Esophagus squamous epithelium (tissue), 5 donors: ENCODE measurements at places on chromosomes 13 and 19.

DNA sequence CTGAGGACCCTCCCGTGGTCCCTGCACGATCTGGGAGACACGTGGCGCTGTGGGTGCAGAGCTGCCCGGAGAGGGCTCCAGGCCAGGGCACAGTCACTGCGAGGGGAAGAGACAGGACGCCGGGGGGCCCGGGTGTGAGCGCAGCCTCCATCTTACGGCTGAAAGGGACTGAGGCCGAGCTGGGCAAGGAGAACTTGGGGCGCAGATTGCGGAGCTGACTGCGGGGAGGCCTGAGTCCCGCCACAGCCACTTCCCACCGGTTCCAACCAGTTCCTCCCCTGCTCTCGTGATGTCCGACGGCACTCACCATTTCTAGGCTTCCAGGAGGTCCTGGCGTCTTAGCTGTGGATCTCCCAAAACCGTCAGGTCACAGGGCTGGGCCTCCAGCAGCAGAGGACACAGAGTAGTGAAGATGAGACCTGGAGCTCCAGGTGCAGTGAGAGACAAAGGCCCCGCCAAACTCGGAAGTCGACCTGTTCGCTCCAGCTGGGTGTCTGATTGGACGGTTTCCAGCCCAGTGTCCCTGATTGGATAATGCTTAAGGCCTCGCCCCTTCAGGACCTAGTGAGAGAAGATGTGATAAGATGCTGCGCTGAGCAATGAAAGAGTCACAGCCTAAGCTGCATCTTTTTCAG lies 4.8 kb upstream of the ZNF253 start:
- DNase-seq: no peak

DNA sequence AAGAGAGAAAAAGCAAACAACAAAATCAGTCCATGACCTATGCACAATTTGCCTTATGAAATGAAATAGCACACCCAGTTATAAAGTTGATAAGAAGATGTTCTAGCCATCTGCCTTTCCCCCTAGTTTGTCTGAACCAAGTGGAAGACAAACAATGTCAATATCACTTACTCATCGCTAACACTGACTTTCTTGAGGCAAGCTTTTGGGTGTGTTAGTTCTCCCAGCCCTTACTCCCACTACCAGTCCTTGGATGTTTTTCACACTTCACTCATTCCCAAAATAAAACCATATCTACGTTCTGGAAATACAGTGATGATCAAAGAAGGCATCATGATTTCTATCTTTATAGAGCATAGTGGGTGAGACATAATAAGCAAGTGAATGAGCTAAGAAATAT lies 393.8 kb downstream of the PCDH20 start:
- DNase-seq: no peak

DNA sequence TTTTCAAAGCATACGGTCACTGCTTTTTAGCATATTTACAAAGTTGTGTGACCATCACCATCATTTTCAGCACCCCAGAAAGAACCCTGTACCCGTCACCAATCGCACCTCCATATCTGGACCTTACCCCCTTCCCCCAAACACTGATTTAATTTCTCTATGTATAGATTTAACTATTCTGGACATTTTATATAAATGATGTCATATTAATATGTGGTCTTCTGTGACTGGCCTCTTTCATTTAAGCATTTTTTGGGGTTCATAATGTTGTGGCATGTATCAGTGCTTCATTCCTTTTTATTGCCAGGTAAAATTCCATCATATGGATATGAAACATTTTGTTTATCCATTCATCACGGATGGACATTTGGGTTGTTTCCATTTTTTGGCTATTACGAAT lies 74.0 kb downstream of the TBC1D4 start:
- DNase-seq: no peak

DNA sequence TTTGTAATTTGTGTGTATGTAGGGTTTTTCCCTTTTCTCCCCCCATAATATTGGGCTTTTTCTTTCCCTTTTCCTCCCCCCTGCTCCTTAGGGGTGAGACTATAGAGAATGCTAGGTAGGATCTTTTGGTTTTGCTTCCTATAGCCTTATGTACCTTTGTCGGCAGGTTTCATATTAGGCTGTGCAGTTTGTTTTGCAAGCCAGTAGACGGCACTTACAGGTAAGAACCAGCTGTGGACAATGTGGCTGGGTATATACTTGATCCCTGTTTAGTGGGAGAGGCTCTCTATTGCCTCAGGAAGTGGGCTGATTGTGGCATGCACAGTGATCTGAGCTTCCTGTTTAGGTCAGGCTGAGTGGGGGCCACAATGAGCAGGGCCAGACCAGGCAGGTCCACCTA lies 359.2 kb upstream of the OBI1 start:
- DNase-seq: no peak

DNA sequence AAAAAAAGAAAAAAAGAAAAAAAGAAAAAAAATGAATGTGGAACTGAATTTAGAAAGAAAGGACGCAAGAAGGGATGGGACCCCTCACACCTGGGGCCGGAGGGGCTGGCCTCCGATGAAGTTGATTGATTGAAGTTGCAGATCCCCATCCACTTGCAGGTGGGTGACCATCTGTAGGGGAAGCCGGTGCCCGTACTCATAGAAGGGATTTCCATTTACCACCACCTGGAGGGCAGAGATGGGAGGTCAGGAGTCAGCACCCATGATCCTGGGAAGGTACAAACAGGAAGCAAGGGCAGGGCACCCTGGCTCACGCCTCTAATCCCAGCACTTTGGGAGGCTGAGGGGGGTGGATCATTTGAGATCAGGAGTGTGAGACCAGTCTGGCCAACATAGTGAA lies 6.4 kb downstream of the LGALS4 start:
- DNase-seq: no peak

DNA sequence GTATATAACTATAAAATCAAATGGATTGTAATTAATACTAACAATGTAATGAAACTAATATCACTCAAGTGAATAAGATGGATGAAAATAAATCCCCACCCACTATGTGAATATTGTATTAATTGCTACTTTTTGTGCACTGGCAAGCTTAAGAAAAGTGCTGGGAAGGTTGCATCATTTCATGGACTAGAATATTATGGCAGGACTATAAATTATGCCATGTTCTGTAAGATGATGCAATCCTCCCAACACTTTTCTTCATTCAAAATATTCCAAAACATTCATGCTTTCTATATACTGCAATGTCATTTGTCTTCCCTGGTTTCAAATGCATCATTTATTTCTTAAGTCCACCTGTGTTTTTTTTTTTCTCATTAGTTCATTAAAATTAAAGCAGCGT lies 457.6 kb upstream of the GPC6 start:
- no peak for DNase-seq

GRCh38 chr19:15923702-15924101 lies 10.6 kb downstream of the CYP4F11 start:
- no peak for DNase-seq

DNA sequence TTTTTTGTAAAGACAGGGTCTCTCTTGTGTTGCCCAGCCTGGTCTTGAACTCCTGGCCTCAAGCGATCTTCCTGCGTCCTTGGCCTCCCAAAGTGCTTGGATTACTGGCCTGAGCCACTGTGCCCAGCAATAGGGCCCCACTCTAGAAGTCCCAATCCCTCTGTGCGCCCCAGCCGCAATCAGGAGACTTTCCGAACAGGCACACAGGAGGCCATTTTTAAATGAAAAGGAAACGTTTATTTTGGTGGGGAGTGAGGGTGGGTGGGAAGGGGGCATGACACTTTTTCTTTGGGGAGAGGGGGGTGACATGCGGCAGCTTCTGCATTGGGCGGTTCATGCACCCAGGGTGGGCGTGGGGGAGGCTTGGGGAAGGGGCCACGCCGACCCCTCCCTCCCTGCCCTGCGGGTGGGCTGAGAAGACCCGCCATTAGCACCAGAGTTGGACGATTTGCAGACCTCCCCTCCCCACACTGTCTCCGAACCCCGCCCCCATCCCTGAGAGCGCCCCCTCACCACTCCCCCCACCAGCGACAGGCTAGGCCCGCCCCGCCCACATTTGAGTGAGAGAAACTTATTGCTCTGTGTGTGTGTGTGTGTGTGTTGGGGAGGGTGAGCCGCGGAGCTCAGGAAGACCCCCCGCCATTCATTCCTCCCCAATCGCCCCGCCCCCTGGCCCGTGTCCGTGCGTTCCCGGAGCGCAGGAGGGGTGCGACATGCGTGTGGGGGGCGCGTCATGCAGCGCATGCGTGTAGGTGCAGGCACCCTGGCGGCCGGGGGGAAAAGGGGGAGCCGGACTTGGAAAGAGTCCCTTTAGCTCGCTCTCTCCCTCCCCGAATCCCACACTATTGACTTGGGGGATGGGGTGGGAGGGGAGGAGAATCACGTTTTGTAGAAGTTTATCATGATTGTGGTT lies 17.2 kb downstream of the KCNC3 start:
- DNase-seq: no peak

- no peak for DNase-seq
Measured at GRCh38 chr13:93183302-93183701, 43.3 kb upstream of the GPC6 start.

DNA sequence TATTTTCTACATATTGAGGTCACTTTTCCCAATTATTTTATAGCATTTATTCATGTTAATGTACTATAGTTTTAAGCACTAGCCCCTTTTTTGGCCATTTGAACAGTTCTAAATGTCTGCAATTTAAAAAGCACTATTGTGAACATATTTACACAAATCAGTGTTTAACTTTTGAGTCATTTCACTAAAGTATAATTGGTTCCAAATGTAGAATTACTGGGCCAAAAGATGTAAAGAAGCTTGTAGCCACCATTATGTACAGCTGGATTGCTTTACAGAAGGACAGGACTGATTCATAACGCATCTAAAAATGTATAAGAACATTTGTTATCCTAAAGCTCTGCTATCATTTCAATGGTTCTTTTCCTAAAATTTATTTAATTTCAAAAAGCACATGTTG lies 16.6 kb upstream of the ATP12A start:
- DNase-seq: no peak

DNA sequence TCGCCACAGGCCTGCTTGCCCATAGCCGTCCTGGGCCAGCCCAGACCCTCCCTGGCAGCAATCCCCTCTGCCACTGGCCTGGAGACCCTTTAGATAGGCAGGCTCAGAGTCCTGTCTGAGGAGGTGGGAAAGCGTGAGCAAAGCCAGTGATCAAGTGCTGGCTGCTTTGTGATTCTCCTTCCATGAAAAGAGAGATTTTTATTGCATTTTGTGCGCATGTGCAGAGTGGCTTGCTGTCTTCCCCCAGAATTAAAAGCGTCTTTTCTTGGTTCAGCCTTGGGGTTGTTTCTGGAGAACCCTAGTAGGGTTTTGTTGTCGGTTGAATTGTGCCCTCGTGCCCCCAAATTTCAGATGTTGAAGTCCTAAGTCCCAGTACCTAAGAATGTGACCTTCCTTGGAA lies 44.9 kb upstream of the DCT start:
- no peak for DNase-seq

DNA sequence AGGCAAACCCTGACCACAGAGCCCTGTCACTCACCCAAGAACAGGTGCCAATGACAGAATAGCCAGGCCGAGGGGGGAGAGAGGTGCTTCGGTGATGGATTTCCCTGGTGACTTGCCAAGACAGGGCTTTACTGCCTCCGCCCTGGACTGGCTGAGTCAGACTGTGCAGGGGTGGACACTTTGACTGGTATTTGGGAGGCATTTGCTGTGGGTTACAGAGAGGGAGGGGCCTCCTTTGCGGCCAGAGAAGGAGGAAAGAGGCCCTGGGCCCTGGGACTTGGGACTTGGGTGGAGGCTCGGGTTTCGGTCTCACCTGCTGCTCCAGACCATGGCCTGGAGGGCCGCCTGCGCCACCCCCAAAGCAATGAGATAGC lies 4.6 kb upstream of the EPS8L1 start:
- no peak for DNase-seq

- no peak for DNase-seq
Measured at GRCh38 chr13:67150608-67151007, 79.5 kb downstream of the PCDH9 start.

DNA sequence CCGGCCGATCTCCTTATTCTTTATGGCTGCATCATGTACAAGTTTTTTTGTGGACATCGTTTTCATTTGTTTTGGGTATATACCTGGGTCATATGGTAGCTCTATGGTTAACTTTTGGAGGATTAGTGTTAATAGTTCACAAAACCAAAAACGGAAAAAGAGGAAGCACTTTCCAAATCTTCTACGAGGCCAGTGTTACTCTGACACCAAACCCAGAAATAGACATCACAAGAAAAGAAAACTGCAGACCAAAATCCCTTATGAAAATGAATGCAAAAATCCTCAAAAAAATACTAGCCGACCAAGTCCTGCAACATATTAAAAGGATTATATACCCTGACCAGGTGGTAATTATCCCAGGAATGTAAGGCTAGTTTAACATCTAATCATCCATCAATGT lies 29.8 kb downstream of the ADGRE2 start:
- DNase-seq: no peak

DNA sequence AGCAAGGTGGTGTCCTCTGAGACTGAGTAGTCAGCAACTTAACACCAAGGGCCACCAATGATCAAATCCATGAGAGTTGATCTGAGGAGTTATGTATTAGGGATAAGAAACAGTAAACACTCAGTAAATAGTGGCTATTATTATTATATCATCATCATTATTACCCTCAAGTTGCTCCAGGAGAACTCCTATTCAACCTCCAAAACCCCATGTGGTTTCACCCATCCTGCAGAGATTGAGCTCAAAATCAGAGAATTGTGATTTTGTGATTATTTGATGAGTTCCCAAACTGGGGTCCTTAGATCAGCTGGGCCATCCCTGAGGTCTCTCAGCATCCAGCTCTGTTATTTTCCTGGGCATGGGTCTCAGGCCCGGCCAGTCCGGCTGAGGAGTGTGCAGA lies 3.5 kb upstream of the CGB7 start:
- no peak for DNase-seq

- no peak for DNase-seq
Measured at GRCh38 chr19:29491995-29492577, 33.7 kb upstream of the VSTM2B start.

DNA sequence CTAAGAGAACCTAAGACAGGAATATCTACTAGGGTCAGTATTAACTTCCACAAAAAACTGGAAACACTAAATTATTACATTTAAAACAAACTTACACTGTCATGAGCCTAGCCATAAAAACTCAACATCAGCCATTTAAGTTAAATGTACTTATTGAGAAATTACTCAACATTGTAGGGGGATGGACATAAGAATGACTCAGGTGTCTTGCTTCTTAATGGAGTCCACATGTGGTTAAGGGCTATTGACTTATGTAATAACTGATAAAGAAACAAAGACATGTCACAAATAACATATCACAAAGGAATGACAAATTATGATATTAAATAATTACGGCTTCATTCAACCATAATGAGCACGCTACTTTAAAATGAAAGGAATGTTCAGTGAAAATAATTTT lies 36.2 kb downstream of the CLDN10 start:
- DNase-seq: no peak

GRCh38 chr13:43193789-43194420 lies 170.5 kb downstream of the DNAJC15 start:
- no peak for DNase-seq
